Stimulated activated CD4-positive, alpha-beta T cell treated with anti-CD3 and anti-CD28 coated beads, Interleukin-4, amount 100 ng/mL, for 48 hours (primary cell): ENCODE measurements at places on chromosomes 1 and 21.

DNA sequence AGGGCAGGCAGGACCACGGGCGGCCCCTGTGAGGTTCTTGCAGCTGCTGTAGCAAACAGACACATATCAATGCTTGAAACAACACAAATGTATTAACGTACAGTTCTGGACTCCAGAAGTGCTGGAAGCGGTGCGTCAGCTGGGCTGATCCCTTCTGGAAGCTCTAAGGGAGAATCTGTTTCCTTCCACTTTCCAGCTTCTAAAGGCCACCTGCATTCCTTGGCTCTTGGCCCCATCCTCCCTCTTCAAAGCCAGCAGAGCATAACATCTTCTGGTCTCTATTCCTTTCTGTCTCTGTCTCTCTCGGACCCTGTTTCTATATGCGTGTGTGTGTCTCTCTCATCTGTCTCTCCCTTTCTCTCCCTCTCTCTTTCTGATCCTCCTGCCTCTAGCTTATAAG is 102.3 kb downstream of the SPSB1 start:
- DNase-seq = no peak

DNA sequence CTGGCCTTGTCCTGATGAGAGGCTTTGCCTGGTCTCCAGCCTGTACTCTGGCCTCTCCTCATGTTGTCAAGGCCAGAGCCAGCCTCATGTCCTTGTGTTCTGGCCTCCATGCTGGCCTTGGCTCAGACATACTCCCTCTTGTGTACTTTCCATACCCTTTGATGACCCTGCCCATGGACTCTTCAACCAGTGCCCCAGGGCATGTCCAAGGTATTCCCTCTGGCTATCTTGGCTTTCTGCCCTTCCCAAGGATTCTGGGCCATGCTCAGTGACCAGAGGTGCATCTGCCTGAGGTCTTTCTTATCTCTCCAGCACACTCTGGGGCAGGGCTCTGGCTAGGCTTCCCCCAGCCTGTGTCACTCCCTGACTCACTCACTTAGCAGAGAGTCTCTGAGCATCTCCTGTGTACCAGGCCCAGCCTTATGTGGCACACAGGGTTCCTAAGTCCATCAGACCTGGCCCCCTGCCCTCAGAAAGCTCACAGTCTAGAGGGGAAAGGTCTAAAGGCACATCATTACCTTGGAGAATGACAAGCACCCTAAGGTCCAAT is 141.4 kb upstream of the GRIK3 start:
- DNase-seq = no peak

DNA sequence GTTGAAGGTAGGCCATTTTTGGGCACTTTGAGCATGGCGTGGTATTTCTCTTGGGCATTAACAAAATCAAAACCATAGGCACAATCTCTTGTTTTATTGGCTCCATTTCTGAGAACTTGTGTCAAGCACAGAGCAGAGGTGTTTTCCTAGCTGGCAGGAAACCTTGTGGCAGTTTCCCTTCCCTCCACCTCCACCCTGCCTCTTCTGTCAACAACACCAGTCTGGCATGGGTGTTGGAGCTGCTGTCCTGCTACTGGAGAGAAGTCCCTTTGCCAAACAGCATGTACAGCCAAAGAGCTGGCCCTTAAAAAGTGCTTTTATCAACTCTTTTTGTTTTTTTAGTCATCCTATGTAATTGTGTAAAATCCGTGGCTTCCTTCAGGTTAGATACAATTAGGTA is 16.0 kb downstream of the ATP1A1 start:
- no peak for DNase-seq

DNA sequence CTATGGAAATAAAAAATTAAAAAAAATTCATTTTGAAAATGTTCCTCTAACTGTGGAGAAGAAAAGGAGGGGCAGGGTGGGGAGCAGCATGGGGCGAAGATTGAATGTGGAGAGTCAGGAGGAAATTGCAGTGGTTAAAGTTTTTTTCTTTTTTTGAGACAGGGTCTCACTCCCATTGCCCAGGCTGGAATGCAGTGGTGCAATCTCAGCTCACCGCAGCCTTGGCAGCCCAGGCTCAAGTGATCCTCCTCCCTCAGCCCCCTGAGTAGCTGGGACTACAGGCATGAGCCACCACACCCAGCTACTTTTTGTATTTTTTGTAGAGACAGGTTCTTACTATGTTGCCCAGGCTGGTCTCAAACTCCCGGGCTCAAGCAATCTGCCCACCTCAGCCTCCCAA is 67.6 kb downstream of the ADSS2 start:
- no peak for DNase-seq

DNA sequence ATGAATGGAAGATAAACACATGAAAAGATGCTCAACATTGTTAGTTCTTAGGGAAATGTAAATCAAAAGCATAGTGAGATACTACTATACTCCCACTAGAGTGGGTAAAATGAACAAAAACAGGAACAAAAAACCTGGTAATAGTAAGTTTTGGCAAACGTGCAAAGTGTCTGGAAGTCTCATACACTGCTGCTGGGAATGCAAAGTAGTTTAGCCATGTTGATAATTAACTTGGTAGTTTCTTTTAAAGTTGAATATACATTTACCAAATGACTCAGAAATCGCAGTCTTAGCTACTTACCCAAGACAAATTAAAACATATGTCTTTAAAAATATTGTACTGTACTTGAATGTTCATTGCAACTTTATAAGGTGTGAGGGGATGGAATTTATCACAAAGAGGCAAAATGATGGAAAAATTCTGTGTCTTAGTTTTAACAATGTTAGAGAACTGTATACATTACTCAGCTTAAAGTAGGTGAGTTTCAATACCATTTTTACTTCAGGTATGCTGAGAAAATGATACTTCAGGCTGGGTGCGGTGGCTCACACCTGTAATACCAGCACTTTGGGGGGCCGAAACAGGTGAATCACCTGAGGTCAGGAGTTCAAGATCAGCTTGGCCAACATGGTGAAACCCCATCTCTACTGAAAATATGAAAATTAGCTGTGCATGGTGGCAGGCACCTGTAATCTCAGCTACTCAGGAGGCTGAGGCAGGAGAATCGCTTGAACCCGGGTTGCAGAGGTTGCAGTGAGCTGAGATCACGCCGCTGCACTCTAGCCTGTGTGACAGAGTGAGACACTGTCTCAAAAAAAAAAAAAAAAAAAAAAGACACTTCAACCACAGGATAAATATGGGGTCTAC is 102.3 kb downstream of the PDE4B start:
- DNase-seq = no peak

- no peak for DNase-seq
Observed at GRCh38 chr1:227372726-227373130, 54.4 kb upstream of the CDC42BPA start.

DNA sequence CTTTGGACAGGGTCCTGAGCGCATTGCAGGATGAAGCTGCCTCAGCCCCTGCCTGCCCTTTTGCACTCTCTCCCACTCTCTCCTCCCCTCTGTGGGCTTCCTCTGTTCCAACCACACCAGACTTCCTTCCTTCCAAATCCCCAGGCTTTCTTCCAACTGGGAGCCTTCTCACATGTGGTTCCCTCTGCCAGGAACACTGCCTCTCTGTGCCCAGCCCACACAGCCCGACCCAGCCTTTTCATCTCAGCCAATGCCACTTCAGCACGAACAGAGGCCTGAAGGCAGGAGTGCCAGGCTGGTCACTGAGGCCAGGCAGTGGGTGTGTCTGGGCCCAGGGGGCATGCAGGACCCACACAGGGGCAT is 5.9 kb downstream of the SELENON start:
- DNase-seq = no peak
